Adipocyte (in vitro differentiated cells): ENCODE measurements at places on chromosomes 2 and 18.

- no peak for DNase-seq
Observed at GRCh38 chr2:11073251-11073650, 82.0 kb upstream of the SLC66A3 start.

GRCh38 chr2:24894750-24895149, 25.3 kb downstream of the ADCY3 start:
- no peak for DNase-seq

DNA sequence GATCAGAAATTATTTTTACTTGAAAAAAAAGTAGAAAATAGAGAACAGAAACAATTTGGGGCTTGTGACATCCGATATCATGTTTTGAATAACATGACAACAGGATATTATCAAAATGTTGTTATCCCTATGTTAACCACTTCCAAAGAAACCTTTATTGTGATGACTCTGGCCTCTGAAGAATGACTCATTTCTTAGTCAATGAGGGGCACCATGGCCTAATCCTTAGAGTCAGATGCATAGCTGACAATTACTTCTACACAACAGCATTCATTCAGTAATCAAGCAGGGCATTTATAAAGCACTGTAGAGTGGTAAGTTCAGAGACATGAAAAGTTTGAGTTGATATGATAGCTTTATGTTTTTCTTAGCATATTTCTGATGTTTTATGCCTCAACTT, 703.0 kb downstream of the RNF144A start:
- peak; percentile 24 for DNase-seq

DNA sequence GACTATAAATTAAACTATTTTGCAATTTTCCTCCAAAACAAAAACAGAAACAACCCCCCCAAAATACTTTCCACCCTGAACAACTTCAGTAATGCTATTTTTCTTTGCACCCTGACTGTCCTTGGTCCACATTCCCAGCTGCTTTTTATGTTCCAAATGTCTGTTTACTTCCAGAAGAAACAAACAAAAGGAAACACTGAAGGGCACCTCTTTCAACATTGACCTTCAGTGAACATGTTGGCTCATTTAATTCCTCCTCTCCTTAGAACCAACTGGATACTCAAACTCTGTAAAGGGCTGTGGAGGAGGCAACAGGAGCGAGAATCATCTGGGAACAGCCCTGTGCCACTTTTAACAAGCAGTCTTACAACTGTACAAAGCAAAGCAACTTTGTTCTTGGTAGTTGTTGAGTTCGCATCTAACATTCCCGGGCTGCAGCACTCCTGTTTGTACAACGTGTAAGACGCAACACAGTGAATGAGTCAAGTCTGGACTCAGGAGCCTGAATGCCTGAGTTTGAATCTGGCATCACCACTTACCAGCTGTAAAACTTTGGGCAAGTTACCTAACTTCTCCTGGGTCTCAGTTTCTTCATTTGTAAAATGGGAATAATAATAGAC, 111.4 kb upstream of the GATA6 start:
- no peak for DNase-seq

DNA sequence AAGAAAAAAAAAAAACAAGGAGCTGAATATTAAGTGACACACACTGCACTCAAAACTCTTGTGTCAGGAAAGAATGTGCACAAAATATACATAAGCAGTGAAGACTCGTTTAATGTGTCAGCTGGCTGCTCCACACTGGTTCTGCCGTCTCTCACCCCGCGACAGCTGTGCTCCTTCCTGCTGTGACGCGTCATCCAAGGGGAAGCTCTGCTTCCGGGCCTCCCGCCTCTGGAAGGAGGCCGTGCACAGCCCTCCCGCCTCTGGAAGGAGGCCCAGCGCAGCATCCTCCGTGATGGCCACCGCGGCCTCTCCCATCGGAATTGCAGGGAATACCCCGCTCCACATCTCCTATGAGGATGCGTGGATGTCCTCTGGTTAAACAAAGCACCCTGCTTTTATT, 151.0 kb downstream of the HDAC4 start:
- DNase-seq = peak; percentile 10

DNA sequence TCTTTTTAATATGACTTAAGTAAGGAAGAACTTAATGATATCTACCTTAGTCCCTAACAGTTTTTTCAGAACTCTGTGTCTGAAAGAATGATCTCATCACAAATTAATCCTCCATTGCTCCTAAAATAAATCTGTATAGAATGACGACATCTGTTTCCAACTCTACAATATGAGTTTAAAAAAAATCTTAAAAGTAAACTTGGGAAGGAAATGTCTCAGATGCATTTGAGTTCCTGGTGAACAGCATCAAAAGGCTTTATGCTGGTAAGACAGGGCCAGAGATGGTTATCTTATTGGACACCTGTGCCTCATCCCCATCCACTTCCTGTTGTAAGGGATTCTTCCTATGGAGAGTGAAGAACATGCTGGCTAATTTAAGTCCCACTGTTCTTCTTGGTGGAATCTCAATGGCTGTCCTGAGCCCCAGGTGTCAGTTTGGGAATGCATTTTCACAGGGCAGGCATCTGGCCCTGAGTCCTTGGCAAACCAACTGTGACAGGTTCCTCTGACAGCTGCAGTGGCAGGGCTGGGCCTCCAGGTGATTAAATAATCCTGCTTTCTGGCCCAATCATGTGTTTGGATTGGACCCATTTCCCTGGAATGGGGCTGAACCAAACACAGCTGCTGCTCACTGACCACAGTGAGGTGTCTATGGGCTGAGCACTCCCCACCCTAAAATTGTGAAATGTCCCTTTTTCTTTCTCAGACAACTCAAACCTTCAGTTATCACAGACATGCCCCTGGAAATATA, 12.9 kb upstream of the NCKAP5 start:
- peak; percentile 26 for DNase-seq

DNA sequence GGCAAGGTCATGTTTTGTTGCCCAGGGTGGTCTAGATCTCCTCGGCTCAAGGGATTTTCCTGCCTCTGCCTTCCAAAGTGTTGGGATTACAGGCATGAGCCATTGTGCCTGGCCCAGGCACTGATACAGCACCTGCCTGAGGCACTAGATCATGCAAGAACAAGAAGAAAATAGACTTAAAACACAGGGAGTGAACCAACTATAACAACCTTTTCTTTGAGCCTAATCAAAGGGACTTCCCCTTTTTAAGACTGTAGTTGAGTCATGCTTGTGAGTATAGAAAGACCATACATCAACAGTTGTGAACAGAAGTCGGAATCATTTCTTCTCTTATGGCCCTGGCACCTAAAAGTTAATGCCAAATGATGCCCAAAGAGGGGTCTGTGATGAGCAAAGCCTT, 47.9 kb upstream of the MAPRE2 start:
- no peak for DNase-seq

GRCh38 chr2:212723226-212723625, 184.6 kb upstream of the ERBB4 start:
- DNase-seq = peak; percentile 65

- DNase-seq = peak; percentile 82
Observed at GRCh38 chr2:127067620-127068350, 39.2 kb downstream of the BIN1 start.

GRCh38 chr2:85435220-85435958, 16.9 kb downstream of the SH2D6 start:
- DNase-seq = no peak

- peak; percentile 75 for DNase-seq
Observed at GRCh38 chr2:61220768-61221167, 58.8 kb downstream of the C2orf74 start.

- DNase-seq = peak; percentile 84
Observed at GRCh38 chr2:160367887-160368286, 125.7 kb downstream of the RBMS1 start.

- peak; percentile 75 for DNase-seq
Observed at GRCh38 chr2:178194600-178195389, 483 bp downstream of the OSBPL6 start.

DNA sequence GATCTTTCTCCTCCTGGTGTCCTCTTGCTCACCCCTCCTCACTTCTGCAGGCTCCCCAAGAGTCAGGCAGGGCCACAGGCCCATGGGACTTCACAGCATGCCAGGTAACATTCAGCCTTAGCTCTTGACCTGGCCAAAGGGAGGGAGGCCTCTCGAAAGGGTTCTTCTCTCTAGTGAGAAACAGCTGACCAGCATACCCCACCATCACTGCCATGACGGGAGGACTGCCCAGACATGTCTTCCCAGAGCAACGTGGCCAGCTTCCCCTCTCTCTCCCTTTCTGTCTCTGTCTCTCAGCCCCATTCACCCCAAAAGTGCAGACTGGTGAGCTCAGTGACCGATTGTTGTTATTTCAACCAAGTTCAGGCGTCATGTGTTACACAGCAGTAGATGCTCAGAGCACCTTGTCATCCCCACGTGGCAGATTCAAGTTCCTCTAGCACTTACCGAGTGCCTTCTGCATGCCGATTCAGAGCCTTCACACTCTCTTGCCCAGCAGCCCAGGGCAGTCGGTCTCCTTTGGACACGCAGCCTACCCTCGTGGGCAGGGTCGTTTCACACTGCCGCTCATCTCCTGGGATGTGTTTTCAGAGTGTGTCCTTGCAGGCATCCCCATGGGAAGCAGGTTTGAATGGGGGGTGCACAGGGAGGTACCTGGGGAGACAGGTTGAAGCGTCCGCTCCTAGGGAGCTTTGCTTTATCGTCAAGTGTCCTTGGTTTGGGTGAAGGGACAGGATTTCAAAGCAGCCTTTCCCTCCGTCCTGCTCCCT, 259.9 kb downstream of the NDUFA10 start:
- no peak for DNase-seq

GRCh38 chr2:219434468-219434717, 250 bp upstream of the SPEG start:
- DNase-seq = no peak

GRCh38 chr18:58223717-58224424, 179.8 kb downstream of the NEDD4L start:
- DNase-seq = peak; percentile 86
